ENCODE measurements at places on chromosomes 6 and 20. TPM values are rescaled to one million over a fixed set of nuclear protein-coding genes. Genes with fewer than 3 reads are reported as not detected.

DNA sequence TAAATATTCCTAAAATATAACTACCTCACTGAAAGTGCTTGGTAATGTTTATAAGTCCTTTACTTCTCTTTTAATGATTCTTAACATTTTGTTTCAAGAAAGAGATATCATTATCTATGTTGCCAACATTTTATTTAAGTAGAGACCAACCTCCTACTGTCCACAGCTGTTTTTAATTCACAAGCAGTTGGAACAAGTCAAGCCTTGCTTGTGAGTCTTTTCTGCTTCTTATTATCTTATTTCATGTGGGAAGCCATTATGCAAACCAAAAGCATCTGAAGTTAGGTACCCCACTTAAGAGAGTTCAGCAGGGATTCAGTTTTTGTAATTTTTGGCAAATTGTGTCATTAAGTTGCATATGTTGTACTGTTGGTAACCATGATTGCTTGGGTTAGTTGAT, 1714.5 kb downstream of the GRIK2 start:
- no peak for DNase-seq
- no peaks in the 10 kb centered on the region for H3K36me3 ChIP-seq
- no peaks in the 10 kb centered on the region for H3K4me1 ChIP-seq
- no peak overlapping the region for H3K27ac ChIP-seq
- no peaks in the 10 kb centered on the region for H3K27me3 ChIP-seq

DNA sequence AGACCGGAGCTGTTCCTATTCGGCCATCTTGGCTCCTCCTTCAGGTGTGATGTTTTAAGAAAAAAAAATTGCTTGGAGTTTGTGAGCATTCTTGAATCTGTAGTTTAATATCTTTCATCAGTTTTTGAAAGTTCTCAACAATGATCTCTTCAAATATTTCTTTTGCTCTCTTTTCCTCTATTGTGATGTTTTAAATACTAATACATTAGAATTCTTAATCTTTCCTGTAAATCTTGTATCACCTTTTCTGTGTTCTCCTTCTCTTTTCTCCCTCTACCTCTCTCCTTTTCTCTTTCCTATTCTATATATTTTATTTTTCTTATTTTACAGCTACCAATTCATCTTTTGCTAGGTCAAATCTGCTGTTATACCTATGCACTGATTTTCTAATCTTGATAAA, 212.3 kb downstream of the RPS12 start:
- H3K27ac ChIP-seq = no peak overlapping the region
- H3K4me1 ChIP-seq = no peaks in the 10 kb centered on the region
- H3K27me3 ChIP-seq = no peaks in the 10 kb centered on the region
- no peaks in the 10 kb centered on the region for H3K36me3 ChIP-seq

DNA sequence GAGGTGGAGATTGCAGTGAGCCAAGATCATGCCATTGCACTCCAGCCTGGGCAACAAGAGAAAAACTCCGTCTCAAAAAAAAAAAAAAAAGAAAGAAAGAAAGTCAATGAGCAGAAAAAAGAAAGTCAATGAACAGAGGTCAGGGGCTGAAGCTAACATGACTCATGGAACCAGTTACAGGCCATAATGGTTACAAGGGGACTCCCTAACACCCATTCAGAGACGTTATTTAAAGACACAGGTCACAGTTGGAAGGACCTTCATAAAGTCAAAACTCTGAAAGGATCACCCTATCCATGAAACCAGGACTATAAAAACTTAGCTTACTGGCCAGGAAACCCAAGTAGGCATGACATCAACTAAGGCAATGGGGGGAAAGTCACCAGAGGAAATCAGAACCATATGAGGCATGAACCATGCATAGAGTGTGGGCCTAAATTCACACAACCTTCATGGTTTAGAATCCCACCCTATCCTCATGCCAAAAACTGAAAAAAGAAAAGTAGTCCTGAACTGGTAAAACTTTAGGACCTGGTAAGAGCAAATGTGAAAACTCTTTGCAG, 18.2 kb downstream of the FBXL4 start:
- H3K27ac ChIP-seq = no peak overlapping the region
- DNase-seq = no peak
- no peaks in the 10 kb centered on the region for H3K4me1 ChIP-seq
- no peaks in the 10 kb centered on the region for H3K36me3 ChIP-seq
- H3K27me3 ChIP-seq = no peaks in the 10 kb centered on the region
- H3K4me3 ChIP-seq = no peak overlapping the region

- H3K27ac ChIP-seq = no peak overlapping the region
- DNase-seq = no peak
- no peaks in the 10 kb centered on the region for H3K36me3 ChIP-seq
- no peaks in the 10 kb centered on the region for H3K27me3 ChIP-seq
Observed at GRCh38 chr6:128036808-128037570, 136.1 kb upstream of the THEMIS start.

PREX1 gene
- total RNA-seq = 10.9 TPM

PPP1R3G gene
- total RNA-seq = 1.9 TPM
